ENCODE measurements at places on chromosomes 3 and 15.

GRCh38 chr3:176916777-176917176, 280.5 kb downstream of the TBL1XR1 start:
- no peak overlapping the region for H3K27ac ChIP-seq
- no peak overlapping the region for H3K4me3 ChIP-seq
- no peaks in the 10 kb centered on the region for H3K36me3 ChIP-seq
- H3K27me3 ChIP-seq = no peaks in the 10 kb centered on the region
- no peak for DNase-seq

DNA sequence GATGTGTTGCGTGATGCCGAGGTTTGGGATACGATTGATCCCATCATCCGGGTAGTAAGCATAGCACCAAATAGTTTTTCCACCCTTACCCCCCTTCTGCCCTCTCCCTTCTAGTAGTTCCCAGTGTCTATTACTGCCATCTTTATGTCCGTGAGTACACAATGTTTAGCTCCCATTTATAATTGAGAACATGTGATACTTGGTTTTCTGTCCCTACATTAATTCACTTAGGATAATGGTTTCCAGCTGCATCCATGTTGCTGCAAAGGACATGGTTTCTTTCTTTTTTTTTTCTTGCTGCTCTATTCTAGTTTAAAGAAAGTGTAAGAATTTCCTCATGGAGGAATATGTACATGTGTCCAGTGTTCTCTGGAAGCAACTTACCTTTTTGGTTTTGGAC, 51.8 kb downstream of the NSUN3 start:
- H3K4me3 ChIP-seq = no peak overlapping the region
- H3K36me3 ChIP-seq = peaks cover 15% of the 10 kb centered on the region
- H3K27ac ChIP-seq = no peak overlapping the region

GRCh38 chr3:186665625-186666188, at the start of gene HRG:
Gene HRG, plus strand, starts transcription at chr3:186666014. Its CDS starts 18 bp downstream, at chr3:186666032.
- H3K4me1 ChIP-seq = peaks cover 12% of the 10 kb centered on the region
- no peak within 1 kb of the TSS for H3K4me3 ChIP-seq
- H3K27ac ChIP-seq = no peak within 1 kb of the TSS

- peak overlapping the region; percentile 98 for H3K4me3 ChIP-seq
- peak overlapping the region; percentile 98 for H3K27ac ChIP-seq
- peaks cover 35% of the 10 kb centered on the region for H3K36me3 ChIP-seq
- no peaks in the 10 kb centered on the region for H3K27me3 ChIP-seq
- no peak for DNase-seq
Observed at GRCh38 chr3:179603321-179603720, 1.1 kb downstream of the MRPL47 start.

DNA sequence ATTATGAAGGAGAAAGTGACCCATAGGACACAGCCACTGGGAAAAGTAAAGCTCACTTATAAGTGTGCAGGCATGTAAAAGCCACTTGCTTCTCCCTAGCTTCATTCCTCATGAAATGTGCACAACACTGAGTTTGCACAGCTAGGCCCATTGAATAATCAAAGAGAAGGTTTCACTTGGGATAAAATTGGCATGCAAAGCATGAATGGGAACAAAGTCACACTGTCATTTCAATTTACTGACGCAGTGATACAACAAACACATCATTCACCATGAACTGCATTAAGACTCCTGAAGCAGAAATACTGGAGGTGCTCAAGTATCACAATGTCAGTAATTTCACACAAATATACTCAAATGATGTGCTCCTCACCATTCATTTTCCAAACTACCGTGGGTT, 61.1 kb downstream of the KCNMB2 start:
- no peak overlapping the region for H3K4me3 ChIP-seq
- H3K27me3 ChIP-seq = no peaks in the 10 kb centered on the region
- H3K36me3 ChIP-seq = no peaks in the 10 kb centered on the region
- no peak overlapping the region for H3K27ac ChIP-seq

GRCh38 chr3:145735631-145736030, 425.4 kb downstream of the PLOD2 start:
- no peaks in the 10 kb centered on the region for H3K4me1 ChIP-seq
- no peaks in the 10 kb centered on the region for H3K27me3 ChIP-seq
- no peaks in the 10 kb centered on the region for H3K36me3 ChIP-seq

All from T-helper 2 cell treated with Interferon-gamma antibody and Interleukin-4, amounts not matched to agents 5 μg/mL and 100 μg/mL, for 36 hours (primary cell).